MG63 (cell line): ENCODE measurements at places on chromosomes 7 and 10.

DNA sequence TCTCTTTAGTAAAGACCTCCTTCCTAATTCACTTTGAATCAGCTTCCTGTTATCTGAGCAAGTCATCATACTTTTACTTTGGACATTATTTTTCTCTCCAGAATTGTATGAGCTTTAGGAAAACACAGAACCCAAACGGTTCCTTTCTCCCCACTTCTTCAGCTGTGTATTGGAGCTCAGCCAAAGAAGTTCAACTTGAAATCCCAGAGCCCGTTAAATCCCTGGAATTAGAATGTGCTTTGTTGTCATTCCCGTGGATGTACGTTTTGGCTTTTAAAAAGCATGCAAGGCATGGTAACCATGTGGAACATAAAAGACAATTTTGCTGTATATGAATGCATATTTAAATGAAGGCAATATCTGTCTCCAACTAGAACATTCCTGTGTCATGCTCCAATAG is 46.6 kb downstream of the AGMO start:
- no peak for DNase-seq

- no peak for DNase-seq
These were observed 14.8 kb upstream of the UPP1 start for GRCh38 chr7:48074204-48074654.

DNA sequence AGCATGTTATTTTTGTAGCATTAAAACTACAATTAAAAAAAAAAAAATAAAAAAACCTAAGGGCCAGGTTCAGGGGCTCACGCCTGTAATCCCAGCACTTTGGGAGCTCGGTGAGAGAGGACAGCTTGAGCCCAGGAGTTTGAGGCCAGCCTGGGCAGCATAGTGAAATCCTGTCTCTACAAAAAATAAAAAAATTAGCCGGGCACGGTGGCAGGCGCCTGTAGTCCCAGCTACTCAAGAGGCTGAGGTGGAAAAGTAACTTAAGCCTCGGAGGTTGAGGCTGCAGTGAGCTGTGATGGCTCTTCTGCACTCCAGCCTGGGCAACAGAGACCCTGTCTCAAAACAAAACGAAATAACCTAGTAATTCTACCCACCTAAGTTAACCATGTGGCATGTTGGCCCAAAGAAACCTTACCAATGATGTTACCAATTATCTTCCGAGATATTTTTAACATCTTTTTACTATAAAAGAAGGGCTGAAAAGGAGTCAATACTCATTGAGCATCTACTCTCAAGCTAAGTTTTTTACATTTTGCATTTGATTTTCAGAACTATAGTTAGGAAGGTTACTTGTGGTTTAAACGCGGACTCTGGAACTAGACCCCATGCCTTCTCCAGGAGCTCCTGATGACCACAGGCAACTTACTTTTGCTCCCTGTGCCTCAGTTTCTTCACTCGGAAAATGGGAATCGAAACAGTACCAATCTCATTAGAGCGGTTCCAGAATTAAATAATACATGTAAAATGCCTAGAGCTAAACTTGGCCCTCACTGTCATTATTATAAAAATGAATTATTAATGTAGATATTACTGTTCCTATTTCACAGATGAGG is 1.4 kb downstream of the ITGB1 start:
- DNase-seq: no peak

DNA sequence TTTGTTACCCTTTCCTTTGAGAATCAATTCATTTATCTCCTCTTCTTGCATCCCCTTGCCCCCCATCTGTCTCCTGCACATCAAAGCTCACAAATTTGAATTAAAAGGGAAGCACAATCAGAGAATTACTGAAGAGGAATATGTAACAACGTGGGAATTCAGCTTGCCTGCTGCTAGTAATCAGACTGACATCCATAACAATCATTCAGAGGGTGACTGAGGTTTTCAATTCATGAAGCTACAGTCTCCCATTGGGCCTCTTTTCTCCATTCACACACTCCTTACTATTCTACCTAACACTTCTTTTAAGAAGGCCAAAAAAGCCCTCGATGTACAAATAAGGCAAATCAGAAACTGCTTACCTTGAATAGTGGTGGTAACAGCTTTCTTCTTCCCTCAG is 24.3 kb upstream of the DNA2 start:
- no peak for DNase-seq

DNA sequence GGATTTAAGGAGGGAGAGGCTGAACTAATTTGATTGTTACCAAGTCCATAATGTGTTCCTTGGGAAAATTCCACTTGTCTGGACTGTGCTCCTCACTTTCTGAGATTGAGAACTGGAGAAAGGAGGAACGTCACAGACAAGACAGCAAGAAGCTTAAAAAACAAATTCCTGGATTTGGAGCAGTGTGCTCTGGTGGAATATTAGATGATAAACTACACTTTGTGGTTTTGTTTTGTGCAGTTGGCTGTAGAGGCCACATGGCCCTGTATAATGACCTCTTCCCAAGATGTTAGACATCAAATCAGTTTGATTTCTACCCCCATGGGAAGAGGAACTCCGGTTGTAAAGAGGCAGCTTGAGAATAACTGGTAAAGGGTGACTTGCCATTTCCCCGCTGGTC is 421.3 kb upstream of the GALNT17 start:
- no peak for DNase-seq

DNA sequence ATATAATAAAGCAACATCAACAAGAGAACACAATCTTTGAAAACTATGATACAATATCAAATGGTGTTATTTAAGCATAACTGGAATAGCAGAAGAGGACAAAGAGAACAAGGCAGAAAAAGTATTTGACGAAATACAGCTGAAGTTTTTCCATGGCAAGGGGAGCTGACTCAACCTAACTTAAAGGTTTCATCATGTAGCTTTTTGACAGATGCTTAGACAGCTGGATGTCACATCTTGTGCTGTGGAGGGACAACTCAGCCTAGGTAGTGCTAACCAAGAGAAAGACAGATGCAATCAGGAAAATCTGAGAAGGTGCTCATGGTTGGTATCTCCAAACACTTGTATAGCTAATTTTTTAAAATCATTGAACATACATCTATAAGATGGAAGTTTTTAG is 208.2 kb downstream of the TFEC start:
- no peak for DNase-seq

GRCh38 chr7:31102973-31103850 is 51.1 kb downstream of the ADCYAP1R1 start:
- DNase-seq: no peak

GRCh38 chr10:78267598-78267997 is 233.9 kb downstream of the RPS24 start:
- DNase-seq: no peak

GRCh38 chr10:87038286-87038717 is 18.2 kb downstream of the FAM25A start:
- DNase-seq: peak; percentile 62

DNA sequence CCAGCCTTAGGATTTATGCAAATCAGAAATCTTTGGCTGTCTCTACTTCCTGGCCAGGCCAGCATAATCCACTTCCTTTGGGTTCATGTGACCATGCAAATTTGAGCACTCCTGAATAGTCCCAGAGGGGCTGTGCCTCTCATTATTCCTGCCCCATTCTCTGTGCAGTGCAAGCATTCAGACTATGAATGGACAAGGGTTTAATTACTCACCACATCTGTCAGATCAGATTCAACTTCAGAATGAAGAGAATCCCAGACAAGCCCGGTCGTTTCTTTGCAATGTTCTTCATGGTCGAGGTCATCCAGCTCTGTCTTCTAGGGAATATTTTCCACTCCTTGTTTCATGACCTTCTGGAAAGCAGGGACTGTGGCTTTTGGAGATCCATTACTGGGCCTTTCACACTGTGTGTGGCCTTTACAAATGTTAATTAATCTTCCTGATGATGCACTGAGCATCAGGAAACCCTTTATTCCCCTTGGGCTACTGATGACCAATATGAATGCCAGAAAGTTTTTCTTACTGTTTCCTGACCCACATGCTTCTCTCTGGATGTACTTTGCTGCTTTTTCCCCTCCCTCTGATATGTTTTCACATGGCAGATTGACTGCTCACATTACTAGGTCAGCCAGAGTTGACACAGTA is 217.6 kb upstream of the TCF7L2 start:
- no peak for DNase-seq

DNA sequence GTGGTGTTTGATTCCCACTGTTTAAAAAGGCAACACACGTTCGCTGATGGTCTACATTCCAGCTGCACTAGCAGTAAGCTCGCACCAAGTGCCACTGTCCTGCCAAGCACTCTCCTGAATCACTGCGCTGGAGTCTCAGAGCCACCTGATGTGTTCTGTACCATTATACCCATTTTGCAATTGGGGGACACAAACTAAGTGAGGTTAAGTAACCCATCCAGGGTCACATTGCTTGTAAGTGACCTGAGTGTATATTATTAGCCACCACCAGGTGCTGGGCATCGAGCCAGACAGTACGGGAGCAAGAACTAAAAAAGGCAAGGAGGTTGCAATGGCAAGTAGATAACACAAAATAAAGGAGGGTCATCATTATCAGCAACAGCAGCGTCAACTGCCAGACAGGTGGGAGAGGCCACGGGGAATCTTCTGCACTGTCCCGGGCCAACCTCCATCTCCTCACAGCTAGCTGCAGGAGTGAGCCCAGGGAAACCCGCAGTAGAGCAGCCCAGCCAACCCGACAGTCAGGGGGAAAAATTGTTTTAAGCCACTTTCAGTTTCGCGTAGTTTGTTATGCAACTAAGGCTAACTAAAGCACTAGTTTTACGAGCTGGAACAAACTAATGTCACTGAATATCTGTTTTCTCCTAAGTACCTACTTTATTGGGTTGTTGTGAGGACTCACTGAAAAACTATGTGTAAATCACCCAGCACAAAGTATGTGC is 712 bp upstream of the CPVL start:
- no peak for DNase-seq

DNA sequence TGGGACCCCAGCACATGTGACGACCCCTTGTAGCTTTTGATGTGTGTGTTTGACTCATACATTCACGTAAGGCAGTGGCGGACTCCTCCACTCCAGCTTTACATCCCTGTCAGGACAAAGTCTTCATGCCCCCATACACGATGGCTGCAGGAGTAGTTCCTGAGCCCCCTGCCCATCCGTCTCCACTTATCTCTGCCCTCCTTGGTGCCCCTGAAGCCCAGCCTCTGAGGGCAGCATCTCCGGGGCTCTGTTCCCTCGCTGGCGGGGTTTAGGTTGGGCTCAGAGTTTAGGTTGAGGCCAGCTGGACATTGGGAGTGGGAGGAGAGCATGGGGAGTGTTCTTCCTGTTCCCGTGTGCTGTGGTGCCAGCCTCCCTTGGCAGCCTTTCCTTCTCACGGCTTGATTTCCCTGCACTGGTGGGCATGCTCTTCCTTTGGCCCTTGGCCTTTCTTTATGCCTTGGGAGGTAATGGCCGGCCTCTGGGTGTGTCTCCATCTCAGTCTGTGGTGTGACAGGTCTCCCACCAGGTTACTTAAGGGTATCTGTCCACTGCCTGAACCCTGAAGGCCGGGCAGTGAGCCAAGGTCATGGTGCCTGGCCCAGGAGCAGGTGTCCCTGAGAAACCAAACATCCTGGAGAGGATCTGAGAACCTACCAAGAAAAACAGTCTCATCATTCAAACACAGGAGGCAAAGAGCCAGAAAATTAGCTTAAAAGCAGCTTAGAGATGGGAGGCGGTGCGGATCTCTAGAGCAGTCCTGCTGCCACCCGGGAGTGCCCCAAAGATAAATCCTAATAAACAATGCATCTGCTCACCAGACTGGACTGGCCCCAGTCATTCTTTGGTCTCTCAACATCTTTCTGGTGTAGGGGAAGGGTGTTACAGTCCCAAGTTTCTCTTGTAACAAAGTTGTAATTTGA is 85.5 kb downstream of the GLRX3 start:
- no peak for DNase-seq

GRCh38 chr10:12668634-12669033 is 319.3 kb downstream of the CAMK1D start:
- DNase-seq: no peak

DNA sequence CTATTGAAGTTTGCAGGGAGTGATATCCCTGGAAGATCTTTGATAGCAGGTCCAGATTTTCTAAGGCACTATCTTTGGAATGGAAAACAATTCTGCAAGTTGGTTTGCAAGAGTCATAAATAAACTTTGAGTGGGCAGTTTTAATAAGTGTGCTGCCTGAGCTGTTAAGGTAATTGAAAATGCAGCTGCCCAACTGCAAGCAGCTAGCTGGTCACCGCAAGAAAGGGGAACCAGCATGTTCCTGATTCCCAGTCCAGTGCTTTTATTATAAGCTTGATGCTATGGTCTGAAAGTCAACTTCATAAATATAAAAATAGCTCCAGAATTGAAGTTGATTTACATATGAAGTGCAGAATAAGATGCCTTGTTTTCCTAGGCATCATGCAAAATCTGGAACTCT is 308.4 kb downstream of the ZNF248 start:
- DNase-seq: no peak

GRCh38 chr10:122830273-122830964 is 15.2 kb downstream of the CUZD1 start:
- DNase-seq: no peak

DNA sequence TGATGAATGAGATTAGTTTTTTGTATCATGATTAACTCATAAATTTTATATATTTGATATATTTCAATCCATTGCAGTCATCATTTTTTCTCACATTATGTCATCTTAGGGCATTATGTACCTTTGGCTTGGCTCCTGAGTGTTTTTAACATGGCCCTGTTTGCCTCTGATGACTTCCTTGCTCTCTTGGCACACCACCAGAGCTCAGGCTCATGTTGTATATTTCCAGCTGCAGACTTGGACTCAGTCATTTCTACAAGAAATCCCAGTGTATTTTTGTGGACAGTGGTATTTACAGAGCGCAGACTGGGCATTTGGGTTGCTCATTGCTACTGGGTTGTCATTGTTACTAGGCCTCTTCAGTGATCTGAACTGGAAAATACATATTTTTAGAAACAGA is 188.5 kb downstream of the ADRA2A start:
- DNase-seq: peak; percentile 20
